HTR-8/SVneo (cell line): ENCODE measurements at places on chromosomes 2 and 18.

GRCh38 chr2:113854970-113855740, 34.7 kb upstream of the ACTR3 start:
- DNase-seq: no peak

DNA sequence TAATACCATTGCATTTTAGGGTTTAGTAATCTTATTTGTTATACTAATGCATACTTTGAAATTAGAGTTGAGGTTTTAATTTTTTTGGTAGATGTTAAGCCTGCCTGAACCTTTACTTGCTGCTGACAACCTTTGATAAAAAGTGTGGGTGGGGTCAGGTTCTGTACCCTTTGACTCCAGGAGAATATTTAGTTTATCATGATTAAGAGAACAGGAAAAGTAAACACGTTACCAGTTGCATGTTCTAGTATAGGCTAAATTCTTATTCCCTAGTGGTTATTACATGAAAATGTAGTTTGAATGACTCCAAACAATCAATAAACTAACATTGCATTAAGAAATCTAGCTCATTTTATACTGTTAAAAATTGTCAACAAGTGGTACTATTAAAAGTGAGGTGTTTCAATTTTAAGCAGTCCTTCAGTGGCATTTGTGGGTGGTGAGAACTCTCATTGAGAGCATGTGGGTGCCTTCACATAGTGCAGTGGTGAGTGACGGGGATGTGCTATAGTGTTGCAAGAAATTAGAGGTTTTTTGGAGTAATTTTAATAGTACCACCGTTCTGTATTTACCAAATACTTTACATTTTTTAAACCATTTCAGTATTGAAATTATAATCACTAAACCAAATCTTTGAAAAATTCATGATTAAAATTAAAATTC, 29.9 kb downstream of the PHLPP1 start:
- DNase-seq: no peak

DNA sequence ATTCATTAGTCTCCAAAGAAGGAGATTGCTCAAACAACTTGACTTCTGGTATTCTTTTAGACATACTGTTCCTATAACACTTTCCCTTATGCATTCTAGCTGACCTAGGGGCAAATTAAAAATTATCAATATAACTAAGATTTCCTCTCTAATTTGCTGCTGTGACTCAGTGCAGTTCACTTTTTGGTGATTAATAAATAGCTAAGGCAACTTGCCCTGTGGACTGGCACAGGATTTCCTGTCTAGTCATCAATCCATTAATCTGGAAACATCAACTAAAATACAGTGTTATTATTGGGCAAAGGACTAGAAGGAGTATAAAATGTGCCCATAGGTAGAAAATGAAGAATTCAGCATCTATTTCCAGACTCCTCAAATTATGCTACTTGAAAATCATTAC, 83.5 kb upstream of the SERPINE2 start:
- DNase-seq: no peak

DNA sequence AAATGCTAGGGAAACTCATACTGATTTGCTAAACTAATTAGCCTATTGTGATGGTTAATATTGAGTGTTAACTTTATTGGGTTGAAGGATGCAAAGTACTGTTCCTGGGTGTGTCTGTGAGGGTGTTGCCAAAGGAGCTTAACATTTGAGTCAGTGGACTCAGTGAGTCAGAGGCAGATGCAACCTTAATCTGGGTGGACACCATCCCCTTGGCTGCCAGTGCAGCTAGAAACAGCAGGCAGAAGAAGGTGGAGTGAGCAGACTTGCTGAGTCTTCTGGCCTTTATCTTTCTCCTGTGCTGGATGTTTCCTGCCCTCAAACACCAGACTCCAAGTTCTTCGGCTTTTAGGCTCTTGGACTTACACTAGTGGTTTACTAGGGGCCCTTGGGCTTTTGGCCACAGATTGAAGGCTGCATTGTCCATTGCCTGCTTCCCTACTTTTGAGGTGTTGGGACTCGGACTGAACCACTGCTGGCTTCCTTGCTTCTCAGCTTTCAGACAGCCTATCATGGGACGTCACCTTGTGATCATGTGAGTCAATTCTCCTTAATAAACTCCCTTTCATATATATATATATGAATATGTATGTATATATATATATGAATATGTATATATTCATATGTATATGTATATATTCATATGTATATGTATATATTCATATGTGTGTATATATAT, 69.7 kb downstream of the RPRM start:
- DNase-seq: no peak

DNA sequence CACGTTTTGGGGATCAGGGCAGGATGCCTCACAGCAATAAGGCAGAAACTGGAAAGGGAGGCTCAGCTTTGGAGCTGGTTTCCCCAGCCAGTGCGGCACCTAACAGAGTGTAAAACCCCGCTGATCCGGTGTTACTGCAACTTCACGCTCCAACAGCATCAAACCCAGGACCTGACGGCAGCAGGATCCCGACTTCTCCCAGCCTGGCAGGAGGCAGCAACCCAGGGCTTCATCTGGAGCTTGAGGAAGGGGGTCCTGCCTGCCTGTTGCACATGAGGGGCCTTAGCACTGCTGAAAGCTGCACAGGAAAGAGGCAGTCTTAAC, 209.8 kb downstream of the MGAT5 start:
- no peak for DNase-seq

DNA sequence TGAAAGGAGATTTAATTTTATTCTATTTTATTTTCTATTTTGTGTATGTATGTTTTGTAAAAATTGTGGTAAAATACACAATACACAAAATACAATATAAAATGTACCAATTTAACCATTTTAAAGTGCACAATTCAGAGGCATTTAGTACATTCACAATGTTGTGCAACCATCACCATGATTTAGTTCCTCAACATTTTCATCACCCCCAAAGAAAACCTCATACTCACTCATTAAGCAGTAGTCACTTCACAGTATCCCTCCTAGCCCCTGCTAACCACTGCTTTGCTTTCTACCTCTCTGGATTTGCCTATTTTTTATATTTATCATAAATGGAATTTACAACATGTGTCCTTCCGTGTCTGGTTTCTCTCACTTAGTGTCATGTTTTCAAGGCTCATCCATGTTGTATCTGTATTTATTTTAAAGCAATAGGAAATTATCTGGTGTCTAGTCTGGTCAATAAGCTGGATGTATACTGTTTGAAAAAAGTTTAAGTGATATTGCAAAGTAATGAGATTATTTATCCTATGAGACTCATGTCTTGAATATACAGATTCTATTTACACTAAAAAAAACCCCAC, 77.9 kb upstream of the GLS start:
- DNase-seq: no peak

GRCh38 chr2:238791354-238791753, 56.5 kb upstream of the TWIST2 start:
- DNase-seq: no peak

DNA sequence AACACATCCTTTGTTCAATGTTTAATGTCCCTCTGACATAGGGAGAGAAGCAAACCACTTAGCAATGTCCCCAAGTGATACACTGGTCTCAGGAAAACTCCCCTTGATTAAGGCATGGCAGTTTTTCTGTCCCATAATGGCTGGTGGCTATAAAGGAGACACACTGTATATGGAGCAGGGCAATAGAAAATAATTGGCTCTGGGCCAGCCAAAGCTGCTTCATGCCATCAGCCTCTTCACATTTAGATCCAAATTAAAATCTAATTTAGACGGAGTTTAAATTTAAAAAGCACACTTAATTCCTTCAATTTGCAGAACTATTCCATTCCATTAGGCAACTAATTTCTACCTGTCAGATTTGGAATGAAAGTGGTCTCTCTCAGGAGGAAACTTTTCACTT, 638.1 kb downstream of the DSC3 start:
- DNase-seq: no peak

DNA sequence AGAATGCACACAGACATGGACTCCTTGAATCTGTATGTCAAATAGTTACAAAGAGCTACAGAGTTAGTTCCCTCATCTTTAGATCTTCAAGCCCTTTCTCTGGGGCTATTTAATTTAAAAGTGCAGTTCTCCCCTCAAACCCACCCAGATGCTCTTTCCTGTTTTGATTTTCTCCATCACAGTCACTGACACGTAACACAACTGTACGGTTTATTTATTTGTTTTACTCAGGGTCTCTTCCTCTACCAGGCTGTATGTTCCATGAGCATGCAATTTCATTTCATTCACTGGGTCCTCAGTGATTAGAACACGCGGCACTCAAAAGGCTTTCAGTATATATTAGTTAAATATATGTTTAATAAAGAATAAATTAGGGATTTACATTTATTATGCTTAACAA, 94.7 kb downstream of the DOCK10 start:
- no peak for DNase-seq

DNA sequence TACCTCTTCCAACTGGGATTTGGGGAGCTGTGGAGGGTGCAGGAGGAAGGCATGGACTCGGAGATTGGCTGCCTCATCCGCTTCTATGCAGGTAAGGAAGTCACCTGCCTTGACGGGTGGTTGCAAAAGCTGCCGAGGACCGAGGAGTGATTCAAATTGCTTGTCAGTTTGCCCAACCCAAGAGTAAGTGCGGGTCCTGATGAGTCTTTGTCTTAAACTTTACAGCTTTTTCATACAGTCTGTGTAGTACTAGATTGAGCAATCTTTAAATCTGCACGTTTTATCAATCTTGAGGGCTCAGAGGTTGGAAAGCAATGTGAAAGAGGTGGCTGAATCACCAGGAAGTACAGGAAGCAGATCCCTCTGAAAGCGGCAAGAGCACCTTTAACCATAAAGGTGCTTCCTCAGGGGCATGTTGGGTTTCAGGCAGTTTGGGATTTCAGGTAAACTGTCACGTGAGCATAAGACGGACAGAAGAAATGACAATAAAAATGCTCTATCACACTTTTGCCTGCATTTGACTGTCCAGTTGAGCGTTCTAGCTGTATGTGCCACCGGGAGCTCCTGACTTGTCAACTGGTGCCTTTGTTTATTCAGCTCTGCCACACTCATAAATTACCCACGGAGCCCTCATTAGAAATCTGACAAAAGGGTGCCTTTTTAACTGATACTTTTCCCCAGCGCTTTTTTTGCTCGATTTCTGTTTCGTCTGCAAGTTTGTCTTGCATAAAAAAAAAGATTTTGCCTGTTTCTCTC, 2.0 kb downstream of the PHLPP1 start:
- no peak for DNase-seq

DNA sequence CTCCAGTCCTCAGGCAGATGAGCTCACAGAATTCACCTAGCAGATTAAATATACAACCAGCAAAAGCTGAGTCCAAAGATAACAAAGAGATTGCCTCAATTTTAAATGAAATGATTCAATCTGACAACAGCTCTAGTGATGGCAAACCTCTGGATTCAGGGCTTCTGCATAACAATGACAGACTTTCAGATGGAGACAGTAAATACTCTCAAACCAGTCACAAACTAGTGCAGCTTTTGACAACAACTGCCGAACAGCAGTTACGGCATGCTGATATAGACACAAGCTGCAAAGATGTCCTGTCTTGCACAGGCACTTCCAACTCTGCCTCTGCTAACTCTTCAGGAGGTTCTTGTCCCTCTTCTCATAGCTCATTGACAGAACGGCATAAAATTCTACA, 86.0 kb downstream of the PTRHD1 start:
- no peak for DNase-seq
